Activated CD4-positive, alpha-beta T cell treated with anti-CD3 and anti-CD28 coated beads, Interleukin-2, amount 10 ng/mL, durations not matched to agents 24 days and 14 days (primary cell): ENCODE measurements at places on chromosomes 5 and 9. TPM values are rescaled to one million over a fixed set of nuclear protein-coding genes. Genes with fewer than 3 reads are reported as not detected.

The GFI1B gene
- not detected in 2 replicates for total RNA-seq

The OTP gene
- total RNA-seq = not detected in 2 replicates

- H3K4me3 ChIP-seq = no peak overlapping the region
- H3K27me3 ChIP-seq = peaks cover 26% of the 10 kb centered on the region
- H3K4me1 ChIP-seq = no peaks in the 10 kb centered on the region
- no peak overlapping the region for H3K27ac ChIP-seq
- no peak for DNase-seq
These were observed 5.2 kb downstream of the HAPLN1 start for GRCh38 chr5:83715236-83716065.

DNA sequence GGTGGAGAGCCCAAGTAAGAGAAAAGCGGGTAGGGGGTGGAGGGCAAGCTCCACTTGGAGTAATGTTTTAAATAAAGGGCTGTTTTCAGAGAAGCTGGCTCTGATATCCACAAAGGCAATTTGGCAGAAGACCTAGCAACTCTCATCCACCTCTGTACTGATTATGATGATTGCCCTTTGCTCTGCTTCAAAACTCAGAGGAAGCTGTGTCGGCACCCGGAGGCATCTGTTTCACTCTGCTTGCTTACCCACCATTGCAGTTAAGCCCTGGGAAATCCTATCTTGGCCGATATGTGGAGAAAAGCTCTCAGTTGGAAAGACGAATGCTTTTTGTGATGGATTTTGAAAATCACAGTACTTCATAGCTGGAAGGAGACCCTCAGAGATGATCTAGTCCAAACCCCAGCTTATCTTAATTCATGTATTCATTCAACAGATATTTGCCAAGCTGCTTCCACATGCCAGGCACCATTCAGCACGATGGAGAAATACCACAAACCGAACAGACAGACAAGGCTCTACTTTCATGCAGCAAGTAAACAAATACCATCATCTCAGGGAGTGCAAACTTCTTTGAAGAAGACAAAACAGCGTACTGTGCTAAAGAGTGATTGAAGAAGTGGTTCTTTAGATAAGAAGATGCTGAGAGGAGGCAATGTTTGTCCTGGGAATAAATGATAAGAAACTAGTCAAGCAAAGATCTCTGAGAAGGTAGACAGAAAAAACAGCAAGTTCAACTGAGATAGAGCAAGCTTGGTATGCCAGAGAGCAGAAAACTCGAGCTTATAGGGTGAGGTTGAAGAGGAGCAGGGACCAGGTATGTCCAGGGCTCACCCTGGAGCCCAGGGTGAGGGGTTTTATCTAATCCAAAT lies 140.4 kb upstream of the SPDL1 start:
- H3K4me3 ChIP-seq = no peak overlapping the region
- DNase-seq = no peak
- no peak overlapping the region for H3K27ac ChIP-seq
- no peaks in the 10 kb centered on the region for H3K27me3 ChIP-seq
- no peaks in the 10 kb centered on the region for H3K36me3 ChIP-seq

DNA sequence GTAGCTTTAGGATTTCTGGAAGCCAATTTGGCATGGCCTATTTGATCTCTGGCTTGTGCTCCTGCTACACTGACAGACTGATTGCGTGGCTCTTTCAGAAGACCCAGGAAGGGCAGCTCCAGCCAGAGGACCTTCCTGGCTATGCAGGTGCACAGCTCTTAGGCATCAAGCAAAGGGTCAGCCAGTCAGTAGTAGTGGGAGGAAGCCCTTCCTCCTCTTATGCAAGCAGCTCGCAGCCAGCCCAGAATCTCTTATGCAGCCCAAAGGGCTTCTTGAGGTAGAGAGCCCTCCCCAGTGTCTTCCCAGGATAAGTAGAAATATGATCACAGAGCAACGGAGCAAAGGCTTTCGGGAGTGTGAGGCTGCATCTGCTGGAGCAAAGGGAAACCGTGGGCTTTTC lies 43.2 kb downstream of the SLC36A1 start:
- no peaks in the 10 kb centered on the region for H3K27me3 ChIP-seq
- no peak overlapping the region for H3K4me3 ChIP-seq
- DNase-seq = no peak
- peaks cover 1% of the 10 kb centered on the region for H3K36me3 ChIP-seq

- H3K4me3 ChIP-seq = no peak overlapping the region
- peaks cover 4% of the 10 kb centered on the region for H3K36me3 ChIP-seq
- H3K27ac ChIP-seq = no peak overlapping the region
- H3K4me1 ChIP-seq = peaks cover 10% of the 10 kb centered on the region
These were observed 3.7 kb upstream of the CLK4 start for GRCh38 chr5:178630475-178630930.

DNA sequence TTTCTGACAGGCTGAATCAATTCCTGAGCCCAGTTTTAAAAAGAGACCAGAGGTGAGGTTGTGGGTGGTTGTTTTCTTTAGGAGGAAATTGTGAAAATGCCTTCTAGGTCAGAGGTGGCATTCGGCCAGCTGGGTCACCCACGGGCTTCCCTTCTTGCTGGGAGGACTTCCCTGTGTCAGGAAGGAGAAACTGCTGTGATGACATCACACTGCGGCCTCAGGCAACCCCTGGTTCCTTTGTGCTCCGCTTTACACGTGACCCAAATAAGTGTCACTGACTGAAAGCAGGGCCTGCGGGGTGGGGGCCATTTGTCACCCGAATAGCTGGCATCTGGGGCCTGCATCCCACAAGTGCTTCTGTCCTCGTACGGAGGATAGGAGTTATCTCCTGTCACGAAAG lies 39.7 kb downstream of the FABP6 start:
- H3K36me3 ChIP-seq = no peaks in the 10 kb centered on the region
- no peak overlapping the region for H3K27ac ChIP-seq
